NCI-H510A treated with DMSO at 0.1 percent for 48 hours (cell line): ENCODE measurements at places on chromosomes 16 and 17.

- DNase-seq = no peak
Observed at GRCh38 chr17:45825792-45826191, 18.9 kb upstream of the SPPL2C start.

GRCh38 chr17:40485851-40486521 is 15.4 kb downstream of the TNS4 start:
- DNase-seq = no peak

DNA sequence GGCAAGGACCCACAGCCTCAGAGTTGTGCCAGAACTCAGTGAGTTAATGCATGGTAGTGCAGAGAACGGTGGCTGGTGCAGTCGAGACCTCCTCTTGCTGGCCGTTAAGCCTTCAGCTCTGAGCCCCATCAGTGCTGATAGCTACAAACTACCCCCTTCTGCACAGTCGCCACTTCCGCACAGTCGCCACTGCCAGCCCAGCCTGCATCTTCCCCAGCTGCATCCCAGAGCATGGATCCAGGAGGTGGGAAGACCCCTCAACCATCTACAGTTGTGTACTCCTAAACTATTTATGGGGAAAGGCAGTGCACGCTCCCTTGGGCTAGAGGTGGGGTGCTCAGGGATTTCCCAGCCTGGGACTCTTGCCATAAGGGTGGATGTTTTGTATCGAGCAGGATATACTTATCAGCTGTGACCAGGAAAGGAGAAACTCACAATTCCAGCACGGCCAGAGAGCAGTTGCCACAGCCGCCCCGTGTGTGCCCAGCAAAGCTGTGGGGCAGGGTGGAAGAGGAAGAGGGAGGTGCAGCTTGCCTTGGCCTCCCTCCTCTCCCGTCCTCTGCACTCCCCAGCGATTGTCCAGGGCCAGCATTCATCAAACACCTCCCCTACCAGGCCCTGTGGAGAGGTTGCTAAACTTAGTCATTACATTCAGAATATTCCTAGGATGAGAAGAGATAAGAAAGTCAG is 49.5 kb upstream of the CMIP start:
- DNase-seq = no peak

DNA sequence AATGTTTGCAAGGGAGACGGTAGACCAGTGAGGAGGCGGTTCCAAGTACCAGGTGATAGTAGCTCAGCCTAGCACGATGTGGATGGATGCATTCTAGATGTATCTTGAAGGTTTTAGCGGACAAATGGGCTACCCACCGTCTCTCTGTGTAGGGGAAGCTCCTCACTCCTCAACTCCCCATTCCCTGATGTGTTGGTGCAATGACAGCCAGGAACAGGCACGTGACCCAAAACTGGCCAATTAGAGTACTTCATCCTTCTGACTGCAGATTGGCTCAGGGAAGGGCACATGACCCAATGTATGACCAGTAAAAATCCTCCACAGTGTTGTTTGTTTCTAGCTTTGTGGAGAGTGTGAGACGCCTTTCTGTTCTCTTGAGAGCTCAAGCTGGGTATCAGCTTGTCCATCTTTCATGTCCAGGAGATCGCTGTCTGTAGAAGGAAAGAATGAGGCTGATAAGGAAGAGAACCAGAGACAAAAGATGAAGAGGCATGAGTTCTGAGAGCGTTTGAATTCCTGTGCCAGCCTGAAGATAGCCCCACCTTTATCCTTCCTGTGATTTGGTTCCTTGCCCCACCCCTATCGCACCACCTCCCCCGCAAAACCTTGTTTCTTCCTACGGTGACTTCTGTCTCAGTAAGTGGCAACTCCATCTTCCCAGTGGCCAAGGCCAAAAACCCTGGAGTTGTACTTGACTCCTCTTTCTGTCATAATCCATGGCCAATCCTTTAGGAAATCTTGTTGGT is 2.3 kb upstream of the BORCS6 start:
- peak; percentile 97 for DNase-seq

- no peak for DNase-seq
Observed at GRCh38 chr17:74404789-74405188, 27.1 kb upstream of the GPRC5C start.

GRCh38 chr16:54030451-54030850 is 256.1 kb downstream of the IRX3 start:
- peak; percentile 61 for DNase-seq
